Neuronal stem cell (in vitro differentiated cells): ENCODE measurements at places on chromosomes 12 and 14.

- no peak overlapping the region for H3K27ac ChIP-seq
- H3K4me1 ChIP-seq = no peaks in the 10 kb centered on the region
- no peak overlapping the region for H3K4me3 ChIP-seq
- no peaks in the 10 kb centered on the region for H3K27me3 ChIP-seq
- no peaks in the 10 kb centered on the region for H3K36me3 ChIP-seq
Observed at GRCh38 chr14:87233266-87233665, 759.7 kb downstream of the GALC start.

DNA sequence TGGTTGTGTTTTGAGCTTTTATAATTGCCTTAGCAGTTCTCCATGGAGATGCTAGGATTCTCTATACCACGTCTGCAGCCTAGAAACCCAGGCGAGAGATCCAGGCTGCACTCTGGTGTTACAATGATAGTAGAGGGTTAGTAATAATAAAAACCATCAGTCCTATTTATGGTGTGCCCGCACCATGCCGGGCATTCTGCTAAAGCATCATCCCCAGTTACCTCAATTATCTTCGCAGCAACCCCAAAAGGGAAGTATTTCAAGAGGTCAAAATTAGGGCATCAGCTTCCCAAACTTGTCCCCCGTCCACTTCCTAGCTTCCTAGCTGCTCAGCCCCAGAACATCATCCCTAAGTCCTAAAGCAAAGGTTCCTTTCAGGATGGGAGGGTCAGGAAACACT is 3.2 kb downstream of the SYNE3 start:
- no peak overlapping the region for H3K27ac ChIP-seq
- H3K27me3 ChIP-seq = peaks cover 51% of the 10 kb centered on the region
- no peak for DNase-seq

DNA sequence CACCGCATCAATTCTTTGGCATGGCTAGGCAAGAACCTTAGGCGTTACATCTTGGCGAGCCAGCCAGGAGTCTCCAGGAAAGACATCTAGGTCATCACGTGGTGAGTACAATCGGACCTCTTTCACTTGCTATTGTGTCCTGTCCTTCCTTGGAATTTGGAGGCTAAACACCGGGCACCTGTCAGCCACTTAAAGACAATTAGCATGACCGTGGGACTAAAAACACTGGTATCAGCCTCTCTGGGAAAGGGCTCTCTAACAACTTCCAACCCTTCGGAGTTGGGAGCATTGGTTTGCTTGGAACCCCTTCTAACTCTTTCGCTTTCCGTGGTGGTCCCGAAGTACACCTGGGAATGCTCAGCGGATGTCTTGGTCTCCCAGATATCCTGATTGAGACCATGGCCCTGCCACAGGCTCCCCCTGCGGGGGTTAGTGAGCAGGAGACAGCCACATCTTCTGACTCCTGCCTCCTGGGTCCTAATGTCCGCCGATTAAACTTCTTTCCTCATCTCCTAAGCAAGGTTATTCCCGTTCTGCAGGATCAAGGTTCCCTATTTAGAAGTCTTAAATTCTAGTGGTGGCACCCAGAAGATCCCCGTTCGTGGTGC is 971.7 kb downstream of the FSCB start:
- no peak overlapping the region for H3K4me3 ChIP-seq
- H3K27ac ChIP-seq = no peak overlapping the region
- H3K4me1 ChIP-seq = no peaks in the 10 kb centered on the region
- no peaks in the 10 kb centered on the region for H3K36me3 ChIP-seq
- DNase-seq = no peak

DNA sequence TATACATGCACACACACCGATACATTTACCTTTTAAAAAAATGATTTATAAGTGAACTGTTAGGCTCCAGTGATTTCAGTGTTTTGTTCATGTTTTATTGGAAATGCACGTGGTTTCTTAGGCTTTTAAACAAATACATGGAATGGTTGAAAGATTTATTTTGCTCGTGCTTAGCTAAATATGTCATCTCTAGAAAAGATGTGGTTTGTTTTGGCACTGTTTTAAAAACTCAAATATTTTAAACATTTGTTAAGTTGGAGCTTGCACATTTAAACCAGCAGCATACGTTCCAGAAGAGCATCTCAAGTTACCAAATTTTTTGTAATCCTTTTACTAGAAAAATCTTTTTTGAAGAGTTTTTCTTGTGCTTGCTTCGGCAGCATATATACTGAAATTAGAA is 44.5 kb downstream of the FOXA1 start:
- DNase-seq = no peak
- H3K4me3 ChIP-seq = no peak overlapping the region
- no peaks in the 10 kb centered on the region for H3K27me3 ChIP-seq
- no peak overlapping the region for H3K27ac ChIP-seq

GRCh38 chr12:49264466-49264872 is 413 bp upstream of the TUBA1C start:
- DNase-seq = no peak
- H3K27me3 ChIP-seq = peaks cover 4% of the 10 kb centered on the region
- peak overlapping the region; percentile 95 for H3K4me3 ChIP-seq
- peaks cover under 1% of the 10 kb centered on the region for H3K36me3 ChIP-seq
- H3K27ac ChIP-seq = no peak overlapping the region
